ENCODE measurements at places on chromosomes 6 and 20. TPM values are rescaled to one million over a fixed set of nuclear protein-coding genes. Genes with fewer than 3 reads are reported as not detected.

IMPG1 gene
- total RNA-seq = not detected

FAM209B gene
- total RNA-seq = 0.40 TPM

CDH26 gene
- total RNA-seq = 0.30 TPM

HLA-E gene
- 56.6 TPM for total RNA-seq

GRIK2 gene
- total RNA-seq = 0.36 TPM

CLVS2 gene
- total RNA-seq = 0.17 TPM

RBPJL gene
- total RNA-seq = not detected

PDE7B gene
- total RNA-seq = 0.63 TPM

FRS3 gene
- total RNA-seq = 2.2 TPM
